ENCODE measurements at places on chromosomes 1 and 21.

- DNase-seq: no peak
Measured at GRCh38 chr1:6208723-6209660, 3.1 kb downstream of the RNF207 start.

GRCh38 chr1:226154593-226154992, 31.9 kb downstream of the ACBD3 start:
- no peak for DNase-seq

DNA sequence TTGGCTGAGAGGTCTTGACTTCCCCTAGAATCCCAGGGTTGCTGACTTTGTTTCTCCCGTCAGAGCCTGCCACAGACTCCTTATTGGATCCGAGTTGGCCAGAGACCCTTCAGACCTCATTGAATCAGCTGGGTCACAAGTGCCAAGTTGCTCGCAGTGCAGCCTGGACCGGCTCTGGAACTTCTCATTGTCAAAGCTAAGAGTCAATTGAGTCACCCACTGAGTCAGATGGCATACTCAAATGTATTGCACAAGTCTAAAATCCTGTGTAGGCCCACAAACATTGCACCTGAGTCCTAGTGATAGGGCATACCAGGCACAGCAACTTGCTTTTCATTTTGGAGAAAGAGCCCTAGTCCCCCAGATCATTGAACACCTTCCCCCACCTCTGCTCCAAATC, 20.4 kb upstream of the SCAF4 start:
- no peak for DNase-seq

DNA sequence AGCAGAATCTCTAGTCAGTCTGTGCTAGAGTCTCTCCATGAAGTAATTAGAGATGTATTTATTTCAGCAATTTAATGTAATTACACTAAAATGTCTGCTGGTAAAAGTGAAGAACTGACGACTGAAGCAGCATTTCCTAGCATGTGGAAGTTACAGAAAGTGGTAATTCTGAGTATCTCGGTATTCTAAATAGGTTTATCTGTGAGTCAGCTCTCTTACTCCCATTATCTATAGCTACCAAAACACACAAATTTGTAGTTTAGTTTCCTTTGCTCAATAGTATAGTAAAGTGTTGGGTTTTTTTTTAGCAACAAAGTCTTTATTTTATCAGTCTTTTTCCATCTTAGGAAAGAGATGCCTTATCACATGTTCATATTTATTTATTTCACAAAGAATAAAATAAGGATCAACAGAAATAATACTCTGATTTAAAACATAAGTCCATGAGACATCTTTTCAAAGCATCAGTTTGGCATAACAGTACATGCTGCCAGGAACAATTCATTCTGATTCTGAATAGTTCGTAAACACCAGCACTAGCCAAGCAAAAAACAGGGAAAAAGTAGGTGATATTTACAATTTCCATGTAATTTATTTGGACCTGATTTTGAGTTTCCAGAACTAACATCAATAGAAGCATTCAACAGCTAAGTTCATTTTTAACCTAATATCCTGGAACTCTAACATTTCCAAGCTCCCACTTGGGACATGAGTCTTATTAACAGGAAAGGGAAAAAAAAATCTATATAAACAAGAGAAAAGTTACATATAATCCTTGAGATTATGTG, 76.3 kb downstream of the KCNT2 start:
- no peak for DNase-seq

- no peak for DNase-seq
Measured at GRCh38 chr1:10402729-10403274, 3.9 kb downstream of the PGD start.

DNA sequence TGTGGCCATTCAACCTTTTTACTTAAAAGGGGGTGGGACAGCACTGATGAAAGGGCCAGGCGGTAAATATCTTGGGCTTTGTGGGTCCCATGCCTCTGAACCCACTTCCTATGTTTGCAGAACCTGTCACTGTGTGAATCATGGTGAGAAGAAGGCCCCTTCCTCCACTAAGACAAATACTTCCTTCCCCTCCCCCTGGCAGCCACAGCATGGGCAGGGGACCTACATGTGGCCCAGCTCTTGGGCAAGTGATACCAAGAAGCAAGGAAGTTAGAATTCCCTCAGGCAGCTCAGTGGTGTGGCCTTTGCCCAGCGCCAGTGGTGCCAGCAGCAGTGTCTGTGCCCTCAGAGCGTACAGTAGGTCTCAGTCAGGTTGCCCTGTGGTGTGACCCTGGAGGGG, 168.6 kb downstream of the TRIM33 start:
- no peak for DNase-seq

- no peak for DNase-seq
Measured at GRCh38 chr1:248750496-248750895, 5.1 kb downstream of the LYPD8 start.

- DNase-seq: no peak
Measured at GRCh38 chr1:209218981-209219380, 364.5 kb upstream of the CAMK1G start.

DNA sequence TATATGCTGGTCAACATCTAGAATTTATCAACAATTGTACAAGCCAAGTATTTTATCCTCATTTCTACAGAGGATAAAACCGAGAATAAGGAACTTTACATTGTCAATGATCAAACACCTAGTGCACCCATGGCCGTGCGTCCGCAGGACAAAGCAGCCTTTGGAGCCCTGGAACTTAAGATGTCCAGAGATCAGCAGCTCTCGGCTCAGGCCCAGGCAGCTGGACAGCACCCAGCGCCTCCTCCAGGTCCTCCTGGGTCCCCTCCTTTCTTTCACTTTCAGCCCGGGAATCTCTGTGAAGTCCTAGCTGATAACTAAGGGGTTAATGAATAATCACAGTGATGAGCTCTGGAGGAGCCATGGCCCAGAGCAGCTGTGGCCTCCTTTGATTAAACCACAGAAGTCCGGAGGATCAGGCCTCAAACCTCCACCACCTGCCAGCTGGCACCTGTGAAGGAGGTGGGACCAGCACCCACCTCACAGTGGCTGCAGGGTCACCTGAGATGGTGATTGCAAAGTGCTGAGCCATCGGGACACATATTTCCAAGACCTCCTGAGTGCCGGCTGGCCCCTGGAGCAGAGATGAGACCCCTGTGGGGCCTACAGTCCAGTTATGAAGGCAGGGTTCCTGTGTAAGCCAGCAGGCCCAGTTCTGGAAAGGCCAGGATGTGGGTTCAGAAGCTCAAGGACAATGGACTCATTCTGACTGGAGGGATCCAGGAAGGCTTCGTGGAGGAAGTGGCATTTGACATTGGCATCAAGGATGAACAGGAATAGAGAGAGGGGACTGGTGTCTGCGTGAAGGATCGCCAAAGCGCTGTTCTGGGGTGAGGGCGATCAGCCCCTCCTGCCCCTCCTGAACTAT, 11.6 kb upstream of the SAMD11 start:
- no peak for DNase-seq

DNA sequence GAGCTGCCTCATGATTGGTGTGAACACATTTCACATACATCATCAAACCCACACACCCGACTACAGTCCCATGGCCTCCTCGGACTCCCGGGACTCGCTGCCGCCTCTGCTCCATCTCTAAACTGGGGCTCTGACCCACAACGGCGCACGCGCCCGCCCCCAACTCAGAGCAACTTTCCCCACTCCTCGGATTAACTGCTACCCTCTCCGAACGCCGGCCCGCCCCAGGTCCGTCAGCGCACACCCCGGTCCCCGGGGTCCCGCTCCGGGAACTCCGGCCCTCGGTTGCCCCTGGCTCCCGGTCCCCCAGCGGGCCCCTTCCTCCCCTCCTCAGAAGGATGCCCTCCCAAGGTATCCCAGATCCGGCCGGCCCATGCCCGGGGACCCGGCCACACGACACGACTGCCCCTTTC, 740 bp downstream of the DSTYK start:
- peak; percentile 11 for DNase-seq

Measured in stimulated activated CD4-positive, alpha-beta T cell treated with anti-CD3 and anti-CD28 coated beads, Interleukin-4, amount 100 ng/mL, for 4 hours (primary cell).